ENCODE measurements at places on chromosomes 13 and 19. TPM values are rescaled to one million over a fixed set of nuclear protein-coding genes. Genes with fewer than 3 reads are reported as not detected.
A peak's percentile ranks its signal among the peaks of the same experiment; 100 is the strongest.

Gene PODNL1
- 0.24 TPM for total RNA-seq

Gene ZNF681
- total RNA-seq: 4.6 TPM

Gene TMEM143
- 15.8 TPM for total RNA-seq

Gene NOP53
- 236 TPM for total RNA-seq

Gene TPTE2
- total RNA-seq: not detected

Gene ZNF610
- 0.91 TPM for total RNA-seq

Gene IGFL2
- not detected for total RNA-seq

Gene DPF1
- 0.78 TPM for total RNA-seq

GRCh38 chr13:45209229-45209628, 8.4 kb upstream of the KCTD4 start:
- DNase-seq: no peak

- DNase-seq: peak; percentile 22
Observed at GRCh38 chr19:46745521-46746280, at the start of gene FKRP. FKRP (plus strand) TSS chr19:46746057; CDS start chr19:46755451, 9,394 bp downstream.

- DNase-seq: no peak
Observed at GRCh38 chr13:92745258-92745657, 481.3 kb upstream of the GPC6 start.

DNA sequence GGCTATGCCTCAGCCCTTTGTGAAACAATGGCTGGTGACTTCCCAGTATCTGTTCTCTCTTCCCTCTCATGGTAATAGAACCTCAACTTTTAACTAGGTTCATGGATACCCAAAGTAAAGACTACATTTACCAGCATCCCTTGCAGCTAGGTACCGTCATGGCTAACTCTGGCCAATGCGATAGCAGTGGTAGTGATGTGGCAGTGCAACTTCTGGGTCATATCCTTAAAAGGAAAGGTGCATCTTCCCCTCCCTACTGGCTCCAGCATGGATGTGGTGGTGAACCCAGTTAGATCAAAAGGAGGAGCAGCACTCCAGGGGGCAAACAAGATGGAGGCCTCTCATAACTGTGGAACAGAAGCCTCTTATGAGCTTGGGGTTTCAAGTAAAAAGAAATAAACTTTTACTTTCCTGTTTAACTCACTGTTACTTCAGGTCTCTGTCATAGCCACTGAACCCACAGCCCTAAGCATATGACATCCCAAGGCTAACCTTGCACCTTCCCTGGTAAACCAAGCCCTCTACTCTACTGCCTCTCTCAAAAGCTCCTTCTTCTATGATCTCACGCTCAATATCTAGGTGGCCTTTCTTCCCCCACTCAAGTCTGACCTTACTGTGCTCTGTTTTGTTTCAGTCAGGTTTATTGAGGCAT, 104.4 kb downstream of the DOCK9 start:
- no peak for DNase-seq

DNA sequence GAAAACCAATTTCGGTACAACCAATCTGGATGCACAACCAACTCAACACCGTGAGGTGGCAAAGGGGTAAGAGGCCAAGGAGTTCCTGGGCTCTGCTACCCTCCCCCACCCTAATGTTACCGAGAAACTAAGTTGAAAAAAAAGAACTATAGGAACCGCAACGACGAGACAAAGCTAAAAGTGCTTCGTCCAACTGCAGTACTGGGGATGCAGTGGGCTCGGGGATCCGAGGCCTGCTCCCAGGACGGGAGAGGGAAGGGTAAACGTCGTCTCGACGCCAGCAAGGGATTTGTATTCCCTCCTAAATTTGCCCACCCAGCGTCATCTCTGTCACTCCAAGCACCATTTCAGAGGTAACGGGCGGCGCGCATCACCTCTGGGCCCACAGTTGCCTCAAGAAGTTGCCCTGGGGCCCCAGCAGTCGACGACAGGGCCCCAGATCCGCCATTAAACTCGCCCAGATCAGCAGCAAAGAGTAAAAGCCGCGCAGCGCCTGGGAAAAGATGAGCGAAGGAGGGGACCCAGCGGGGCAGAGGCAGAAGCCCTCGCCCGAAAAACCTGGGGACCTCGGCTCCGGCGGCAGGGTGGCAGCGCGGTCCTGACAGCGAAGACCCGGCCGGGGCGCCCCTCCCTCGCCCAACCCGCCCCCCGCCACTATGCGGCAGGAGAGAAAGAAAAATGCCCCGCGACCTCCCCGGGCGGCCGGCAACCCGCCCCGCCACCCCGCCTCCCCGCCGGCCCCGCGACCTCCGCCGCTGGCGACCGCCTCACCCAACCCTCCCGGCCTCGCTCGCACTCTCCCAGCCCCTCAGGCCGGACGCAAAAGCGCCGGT, 752 bp downstream of the ZMYM5 start:
- peak; percentile 33 for DNase-seq

DNA sequence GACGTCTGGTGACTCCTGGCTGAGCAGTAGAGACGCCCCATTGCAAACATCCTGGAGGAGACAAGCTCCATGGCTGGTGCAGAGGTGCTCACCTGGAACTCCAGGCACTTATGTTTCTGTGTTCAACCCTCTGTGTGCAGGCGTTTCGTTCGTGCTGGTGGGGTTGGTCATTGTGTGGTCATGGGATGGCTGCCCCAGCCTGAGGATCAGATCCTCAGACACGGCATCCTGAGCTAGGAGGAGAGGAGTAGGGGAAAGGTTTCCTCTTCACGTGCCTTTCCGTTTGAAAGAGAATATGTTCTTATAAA, 87.8 kb downstream of the SIPA1L3 start:
- no peak for DNase-seq

DNA sequence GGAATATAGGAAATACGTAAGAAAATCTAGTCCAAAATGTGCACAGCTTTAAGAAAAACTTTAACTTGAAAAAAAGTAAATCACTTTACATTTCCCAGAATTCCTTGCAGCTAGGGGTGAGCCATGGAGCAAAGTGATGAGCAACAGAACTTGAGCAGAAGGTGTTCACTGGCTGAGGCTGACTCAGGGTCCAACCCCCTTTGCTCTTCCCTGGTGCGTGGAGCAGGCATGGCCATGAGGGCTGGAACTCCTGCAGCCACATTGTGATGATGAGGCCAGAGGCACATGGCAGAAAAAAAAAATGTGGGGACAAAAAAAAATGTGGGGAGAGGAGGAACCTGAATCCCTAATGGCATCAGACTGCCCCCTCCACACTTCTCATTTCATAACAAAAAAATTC, 9.9 kb upstream of the PLA2G4C start:
- DNase-seq: no peak

- no peak for DNase-seq
Observed at GRCh38 chr19:7706188-7706954, 4.4 kb upstream of the FCER2 start.

- DNase-seq: no peak
Observed at GRCh38 chr19:19067276-19068072, 3.7 kb downstream of the SLC25A42 start.

DNA sequence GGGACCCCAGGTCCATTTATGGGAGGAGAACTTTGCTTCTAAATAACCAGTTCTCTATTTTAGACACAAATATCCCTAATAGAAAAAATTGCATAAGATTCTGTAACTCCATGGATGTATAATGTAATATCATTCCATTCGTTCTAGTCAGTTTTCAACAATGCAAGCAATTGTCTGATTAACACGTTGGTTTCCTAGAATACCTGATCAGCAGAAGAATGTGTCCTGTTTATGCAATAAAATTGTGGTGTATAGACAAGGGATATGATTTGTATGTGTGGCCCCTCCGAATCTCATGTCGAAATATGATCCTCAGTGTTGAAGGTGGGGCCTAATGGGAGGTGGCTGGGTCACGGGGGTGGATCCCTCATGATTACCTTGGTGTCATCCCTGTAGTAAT, 62.1 kb downstream of the RUBCNL start:
- no peak for DNase-seq

DNA sequence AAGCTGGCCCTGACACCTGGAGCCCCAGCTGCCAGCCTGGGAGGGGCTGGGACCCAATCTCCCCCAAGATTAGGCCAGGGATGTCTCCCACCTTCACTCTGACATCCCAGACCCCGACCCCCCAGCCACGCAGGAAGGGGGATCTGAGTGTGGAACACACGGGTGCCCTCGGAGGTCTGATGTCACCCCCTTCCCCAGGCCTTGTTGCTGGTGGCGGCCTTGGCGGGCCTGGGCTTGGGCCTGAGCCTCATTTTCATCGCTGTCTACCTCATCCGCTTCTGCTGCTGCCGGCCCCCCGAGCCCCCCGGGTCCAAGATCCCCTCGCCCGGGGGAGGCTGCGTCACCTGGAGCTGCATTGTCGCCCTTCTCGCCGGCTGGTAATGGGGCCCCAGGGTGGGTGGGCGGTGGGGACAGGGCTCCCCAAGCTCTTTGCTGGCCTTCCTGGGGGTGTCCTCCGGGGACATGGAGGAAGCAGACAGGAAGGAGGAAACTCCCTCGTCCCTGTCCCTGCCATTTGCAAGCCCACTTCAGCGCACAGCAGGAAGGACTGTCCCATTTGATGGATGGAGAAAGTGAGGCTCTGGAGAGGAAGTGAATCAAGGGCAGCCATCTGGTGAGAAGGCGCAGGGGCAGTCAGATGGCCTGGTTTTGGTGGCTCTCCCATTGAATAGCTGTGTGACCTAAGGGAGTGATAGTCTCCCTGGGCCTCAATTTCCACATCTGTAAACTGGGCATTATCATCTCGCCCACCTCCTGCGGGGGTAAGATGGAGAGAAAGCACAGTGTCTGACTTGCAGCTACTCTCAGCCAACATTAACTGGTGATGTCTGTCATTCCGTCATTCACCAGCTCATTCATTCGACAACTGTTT, 3.9 kb downstream of the TTYH1 start:
- no peak for DNase-seq

DNA sequence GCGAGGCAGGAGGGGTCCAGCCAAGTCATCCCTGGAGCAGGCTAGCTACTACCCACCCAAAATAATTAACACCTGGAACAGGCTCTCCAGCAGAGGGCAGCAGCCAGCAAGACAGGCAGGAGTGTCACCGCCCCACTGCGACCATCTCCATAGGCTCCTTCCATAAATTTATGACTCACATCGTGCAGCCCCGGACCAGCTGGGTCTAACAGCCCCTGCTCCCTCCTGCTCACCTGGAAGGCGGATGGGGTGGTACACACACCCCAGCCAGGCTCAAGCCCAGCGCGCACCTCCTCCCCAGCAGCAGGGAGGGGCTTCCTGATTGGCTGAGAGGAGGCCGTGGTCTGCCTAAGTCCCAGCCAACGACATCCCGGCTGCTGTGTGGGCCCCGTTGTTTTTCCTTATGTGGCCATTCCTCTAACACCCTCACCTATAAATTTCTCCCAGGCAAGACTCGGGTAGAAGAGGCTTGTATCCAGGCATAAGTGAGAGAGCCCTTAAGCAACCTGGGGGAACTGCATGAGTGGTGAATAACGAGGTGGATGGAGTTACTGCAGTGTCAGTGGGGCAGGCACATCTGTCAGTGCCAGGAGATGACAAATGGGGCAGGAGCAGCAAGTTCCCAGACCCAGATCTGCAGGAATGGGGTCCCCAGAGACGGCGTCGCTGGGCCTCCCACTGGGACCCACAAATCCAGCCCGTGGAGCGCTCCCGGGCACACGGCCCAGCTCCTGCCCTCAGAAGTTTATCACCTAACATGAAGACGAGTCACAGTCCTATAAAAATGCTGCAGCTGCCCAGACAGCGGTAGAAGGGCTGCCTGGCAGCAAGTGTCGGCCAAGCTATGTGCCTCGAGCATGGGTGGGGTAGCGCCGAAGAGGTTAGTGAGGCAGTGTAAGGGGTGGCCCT, 43.1 kb downstream of the CEBPG start:
- DNase-seq: peak; percentile 48

- no peak for DNase-seq
Observed at GRCh38 chr13:68076046-68076445, 845.9 kb upstream of the PCDH9 start.

DNA sequence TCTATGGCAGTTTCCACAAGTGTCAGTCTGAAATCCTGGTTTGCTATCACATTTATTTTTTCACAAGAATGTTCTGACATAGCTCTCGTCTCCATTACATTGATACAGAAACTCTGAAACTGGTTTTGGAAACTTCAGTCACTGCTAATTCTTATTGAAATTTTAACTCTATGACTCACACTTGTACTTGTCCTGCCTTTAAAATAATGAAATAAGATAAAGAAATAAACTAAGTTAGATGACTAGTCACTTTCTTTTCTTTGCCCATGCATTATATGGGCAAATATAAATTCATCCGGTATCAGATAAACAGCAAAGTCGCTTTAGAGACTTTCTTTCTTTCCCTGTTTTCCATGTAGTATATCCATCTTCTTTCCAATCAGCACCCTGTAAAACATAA, 257.5 kb downstream of the PCDH9 start:
- no peak for DNase-seq

DNA sequence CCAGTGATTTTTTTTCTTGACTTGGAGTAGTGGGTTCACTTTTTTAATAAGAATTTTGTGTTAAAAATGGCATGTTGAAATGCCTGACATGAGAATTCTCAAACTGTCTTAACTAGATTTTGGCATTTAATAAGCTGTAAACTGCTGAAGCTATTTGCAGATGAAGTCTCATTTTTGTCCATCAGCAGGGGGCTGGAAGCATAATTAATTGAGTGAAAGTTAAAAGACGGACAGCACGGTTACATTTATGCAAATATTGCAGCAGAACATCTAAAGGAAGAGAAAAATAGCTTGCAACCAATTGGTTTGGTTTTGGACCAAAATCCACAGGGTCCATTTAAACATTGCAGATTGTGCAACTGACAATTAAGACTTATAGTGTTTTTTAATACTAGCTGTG, 837.3 kb upstream of the KLHL1 start:
- DNase-seq: no peak

DNA sequence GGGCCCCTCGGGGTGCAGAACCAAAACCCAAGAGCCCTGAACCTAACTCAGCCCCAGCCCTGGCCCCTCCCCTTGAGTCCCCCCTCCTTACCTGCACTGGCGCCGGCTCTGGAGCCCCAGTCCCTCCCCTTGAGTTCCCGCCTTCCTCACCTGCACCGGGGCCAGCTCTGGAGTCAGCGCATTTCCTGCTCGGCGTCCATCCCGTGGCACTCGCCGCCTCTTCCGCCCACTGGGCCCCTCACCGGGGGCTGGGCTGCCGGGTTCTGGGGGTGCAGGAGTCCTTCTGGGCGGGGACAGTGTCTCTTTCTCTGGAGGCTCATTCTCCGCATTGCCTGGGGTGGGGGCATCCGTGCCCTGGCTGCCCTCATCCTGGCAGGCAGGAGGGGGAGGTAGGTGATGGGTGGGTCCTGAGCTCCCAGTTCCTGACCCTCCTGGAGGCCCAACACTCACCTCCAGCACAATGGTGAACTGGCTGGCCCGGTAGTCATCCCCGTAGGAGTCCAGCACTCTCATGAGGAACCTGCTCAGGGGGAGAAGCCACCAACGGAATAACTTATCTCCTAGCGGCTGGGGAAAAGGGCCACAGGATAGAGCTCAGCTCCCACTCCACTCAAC, 5.3 kb downstream of the NDUFA3 start:
- no peak for DNase-seq

GRCh38 chr13:94209117-94209516, 270.4 kb downstream of the DCT start:
- DNase-seq: no peak

GRCh38 chr13:32314271-32315237, 609 bp downstream of the ZAR1L start:
- DNase-seq: peak; percentile 50
